ENCODE measurements at places on chromosomes 6 and 20.

GRCh38 chr20:38730167-38730988 is 6.1 kb downstream of the SLC32A1 start:
- no peak for DNase-seq

GRCh38 chr6:90469906-90470305 is 117.0 kb downstream of the MAP3K7 start:
- DNase-seq: no peak

- no peak for DNase-seq
Measured at GRCh38 chr6:154395878-154396277, 39.3 kb upstream of the IPCEF1 start.

- DNase-seq: no peak
Measured at GRCh38 chr6:81451787-81452186, 300.7 kb downstream of the TENT5A start.

GRCh38 chr6:11033825-11034224 is 10.3 kb downstream of the ELOVL2 start:
- DNase-seq: no peak

- no peak for DNase-seq
Measured at GRCh38 chr6:43202451-43202850, 20.5 kb downstream of the CUL9 start.

Measured in activated CD4-positive, alpha-beta T cell treated with anti-CD3 and anti-CD28 coated beads, Interleukin-2, amount 50 U/mL, for 1 hour (primary cell).